Anterior cingulate cortex (tissue), 58 donors: ENCODE measurements at places on chromosomes 16 and 17.

DNA sequence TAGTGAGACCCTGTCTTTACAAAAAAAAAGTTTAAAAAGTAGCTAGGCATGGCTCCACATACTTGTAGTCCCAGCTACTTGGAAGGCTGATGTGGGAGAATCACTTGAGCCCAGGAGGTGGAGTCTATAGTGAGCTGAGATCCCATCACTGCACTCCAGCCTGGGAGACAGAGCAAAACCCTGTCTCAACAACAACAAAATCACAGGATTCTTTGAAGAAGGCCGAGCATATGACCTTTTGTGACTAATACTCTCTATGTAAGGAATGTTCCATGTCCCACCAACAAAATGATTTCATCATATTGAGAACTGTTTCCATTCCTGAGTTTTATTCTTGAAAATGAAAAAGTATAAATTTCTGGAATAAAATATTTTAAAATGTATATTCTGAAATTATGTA is 58.9 kb upstream of the EFCAB3 start:
- DNase-seq = no peak

GRCh38 chr17:9218064-9218635 is 196.8 kb downstream of the NTN1 start:
- no peak for DNase-seq

DNA sequence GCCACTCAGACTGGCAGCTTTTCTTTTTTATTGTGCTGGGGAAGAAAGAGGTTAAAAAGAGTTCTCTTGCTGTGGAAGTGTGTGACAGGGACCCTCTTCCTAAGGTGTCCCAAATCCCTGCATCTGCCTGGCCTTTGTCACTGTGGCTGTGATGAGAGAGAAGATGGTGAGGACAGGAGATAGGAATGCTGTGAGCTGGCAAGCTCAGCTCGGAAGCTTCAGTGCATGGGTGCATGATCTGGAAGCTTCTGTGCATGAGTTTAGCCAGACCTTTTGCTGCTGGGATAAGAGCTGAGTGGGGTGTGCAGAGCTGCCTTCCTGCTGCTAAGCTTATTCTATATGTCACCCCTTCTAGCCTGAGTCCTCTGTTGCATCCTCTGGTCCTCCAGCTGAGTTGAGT is 103.3 kb upstream of the CACNG3 start:
- DNase-seq = no peak

- DNase-seq = no peak
Measured at GRCh38 chr16:9308850-9309249, 217.4 kb downstream of the HAPSTR1 start.

DNA sequence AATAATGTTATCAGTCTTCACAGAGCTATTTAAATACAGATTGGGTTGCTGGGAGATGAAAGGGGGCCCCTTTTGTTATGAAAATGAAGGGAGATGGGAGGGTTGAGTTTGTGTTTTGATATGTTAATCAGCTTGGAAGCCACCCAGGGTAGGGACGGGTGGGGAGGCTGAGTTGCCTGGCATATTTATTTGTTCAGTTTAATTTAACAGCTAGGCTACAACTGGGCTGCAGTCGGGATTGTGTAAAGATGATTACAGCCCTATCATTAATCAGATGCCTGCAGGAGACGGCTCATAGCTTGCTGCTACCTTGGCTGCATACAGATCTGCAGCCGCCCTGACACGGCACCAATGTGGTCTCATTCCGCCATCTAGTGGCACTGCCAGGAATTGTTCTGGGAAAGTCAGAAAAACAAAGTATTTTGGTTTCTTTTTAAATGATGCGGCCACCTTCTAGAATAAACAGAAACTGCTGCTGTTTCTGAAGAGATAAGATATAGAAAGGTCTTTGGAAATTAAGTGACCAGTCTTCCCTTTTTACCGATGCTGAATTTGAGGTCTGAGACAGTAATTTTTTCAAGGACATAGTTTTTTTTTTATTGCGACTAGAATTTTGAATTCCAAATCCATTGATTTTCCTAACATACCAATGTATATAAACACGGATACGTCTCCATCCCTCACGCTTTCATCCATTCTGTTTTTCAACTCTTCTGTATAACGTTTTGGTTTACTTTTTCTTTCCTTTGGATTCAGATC is 458.0 kb upstream of the ASIC2 start:
- no peak for DNase-seq

DNA sequence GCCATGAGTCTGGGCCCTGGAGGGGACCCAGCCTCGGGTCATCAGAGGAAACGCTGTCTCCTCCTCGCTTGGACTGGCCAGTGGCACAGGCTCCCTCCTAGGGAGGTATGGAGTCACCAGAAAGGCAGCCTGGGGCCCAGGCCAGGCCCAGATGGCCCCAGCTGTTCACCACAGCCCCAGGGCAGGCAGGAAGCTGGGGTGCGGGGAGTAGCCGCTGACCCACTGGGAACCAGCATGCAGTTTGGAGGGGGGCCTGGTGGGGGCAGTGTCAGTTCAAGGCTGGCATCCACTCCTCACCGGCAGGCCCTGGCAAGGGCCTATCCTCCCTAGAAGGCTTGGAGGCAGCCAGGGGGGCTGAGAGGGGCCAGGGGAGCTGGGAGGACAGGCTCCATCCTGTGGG is 48.8 kb downstream of the SDK2 start:
- no peak for DNase-seq

DNA sequence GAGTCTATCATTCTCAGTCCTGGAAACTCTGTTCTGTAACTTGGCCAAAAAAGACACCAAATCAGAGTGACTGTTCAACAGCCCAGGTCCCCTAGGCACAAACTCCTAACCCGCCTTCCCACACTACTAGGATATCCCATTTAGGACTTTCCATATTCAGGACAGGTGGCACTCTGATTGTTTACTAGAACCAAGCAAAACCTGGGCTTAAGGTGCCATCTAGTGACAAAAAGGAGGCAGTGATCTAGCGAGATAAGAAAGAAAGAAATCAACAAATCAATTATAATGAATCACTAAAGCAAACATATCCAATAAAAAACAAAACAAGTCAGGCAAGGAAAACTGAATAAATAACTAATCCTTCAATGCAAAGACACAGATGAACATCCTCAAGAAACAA is 203.9 kb downstream of the CEP112 start:
- DNase-seq = no peak

- DNase-seq = no peak
Measured at GRCh38 chr16:71282943-71283342, 6.3 kb downstream of the CMTR2 start.
